SW480 (cell line): ENCODE measurements at places on chromosomes 6 and 20.
A peak's percentile ranks its signal among the peaks of the same experiment; 100 is the strongest.

DNA sequence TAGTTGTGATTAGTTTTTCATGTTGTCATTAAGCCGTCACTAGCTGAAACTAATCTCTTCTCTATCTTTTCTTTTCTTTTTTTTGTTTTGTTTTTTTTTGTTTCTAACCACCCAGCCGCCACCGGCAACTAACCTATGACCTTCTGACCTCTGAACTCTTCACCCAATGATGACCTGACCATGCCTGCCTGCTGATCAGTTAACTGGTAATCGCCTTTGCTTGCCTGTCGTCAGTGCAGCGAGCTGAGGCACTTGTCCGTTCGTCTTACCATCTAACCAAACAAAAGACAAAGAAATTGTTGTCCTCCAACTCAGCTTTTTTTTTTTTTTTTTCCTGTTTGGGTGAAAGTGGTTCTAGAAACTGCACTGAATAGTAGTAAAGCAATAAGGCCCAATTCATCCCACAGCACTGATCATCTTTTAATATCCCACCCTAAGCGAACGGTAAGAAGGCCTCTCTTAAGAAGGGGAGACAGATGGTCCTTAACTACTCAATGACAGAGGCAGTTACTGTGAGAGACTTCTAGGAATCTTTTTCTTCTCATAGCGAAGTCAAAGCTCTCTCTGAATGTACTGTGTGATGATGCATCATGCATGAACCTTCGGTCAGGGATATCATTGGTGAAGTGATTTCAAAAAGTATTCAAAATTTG lies 156.2 kb downstream of the QKI start:
- no peak for DNase-seq

GRCh38 chr6:122553697-122554096 lies 56.5 kb upstream of the PKIB start:
- no peak for DNase-seq

DNA sequence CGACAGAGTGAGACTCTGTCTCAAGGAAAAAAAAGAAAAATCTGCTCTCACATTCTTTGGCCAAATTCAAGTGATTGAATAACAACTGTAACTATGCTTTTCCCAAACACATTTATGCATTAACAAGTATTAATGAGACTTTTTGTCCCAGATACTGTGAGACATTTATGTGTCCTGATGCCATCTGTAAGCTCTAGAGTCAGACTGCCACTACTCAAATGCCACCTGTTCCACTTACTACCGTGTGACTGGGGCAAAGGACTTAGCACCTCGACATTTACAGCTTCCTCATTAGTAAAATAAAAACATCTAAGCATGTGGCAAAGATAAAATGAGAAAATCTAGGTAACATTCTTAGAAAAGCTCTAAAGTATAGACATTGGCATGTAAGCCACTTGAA lies 178.1 kb upstream of the MARCKS start:
- DNase-seq = no peak

- DNase-seq = no peak
Observed at GRCh38 chr20:59160389-59161115, 3.1 kb upstream of the ZNF831 start.

DNA sequence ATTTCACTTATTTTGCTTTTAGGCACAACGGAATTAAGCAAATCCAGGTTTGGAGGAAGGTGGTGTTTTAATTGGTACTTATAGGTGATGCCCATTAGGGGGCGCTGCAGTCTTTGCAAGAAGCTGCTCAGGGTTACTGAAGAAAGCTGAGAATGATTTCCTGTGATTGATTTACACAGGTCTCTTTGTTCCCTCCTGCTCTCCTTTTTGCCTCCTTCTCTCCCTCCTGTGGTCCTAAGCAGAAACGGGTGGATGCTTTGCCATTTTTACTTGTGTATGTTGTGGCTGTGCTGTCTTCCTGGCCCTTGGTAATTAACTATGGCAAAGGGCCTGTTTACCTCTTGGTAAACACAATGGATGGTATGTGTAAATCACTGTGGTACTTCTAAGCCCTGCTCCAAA lies 97.8 kb downstream of the ANKS1A start:
- peak; percentile 35 for DNase-seq
